ENCODE measurements at places on chromosomes 16 and 17.
A peak's percentile ranks its signal among the peaks of the same experiment; 100 is the strongest.

GRCh38 chr17:74796211-74796610 lies 20.1 kb upstream of the NAT9 start:
- DNase-seq, result no peak

GRCh38 chr16:31253642-31254045 lies 6.1 kb upstream of the ITGAM start:
- DNase-seq, result peak; percentile 36

DNA sequence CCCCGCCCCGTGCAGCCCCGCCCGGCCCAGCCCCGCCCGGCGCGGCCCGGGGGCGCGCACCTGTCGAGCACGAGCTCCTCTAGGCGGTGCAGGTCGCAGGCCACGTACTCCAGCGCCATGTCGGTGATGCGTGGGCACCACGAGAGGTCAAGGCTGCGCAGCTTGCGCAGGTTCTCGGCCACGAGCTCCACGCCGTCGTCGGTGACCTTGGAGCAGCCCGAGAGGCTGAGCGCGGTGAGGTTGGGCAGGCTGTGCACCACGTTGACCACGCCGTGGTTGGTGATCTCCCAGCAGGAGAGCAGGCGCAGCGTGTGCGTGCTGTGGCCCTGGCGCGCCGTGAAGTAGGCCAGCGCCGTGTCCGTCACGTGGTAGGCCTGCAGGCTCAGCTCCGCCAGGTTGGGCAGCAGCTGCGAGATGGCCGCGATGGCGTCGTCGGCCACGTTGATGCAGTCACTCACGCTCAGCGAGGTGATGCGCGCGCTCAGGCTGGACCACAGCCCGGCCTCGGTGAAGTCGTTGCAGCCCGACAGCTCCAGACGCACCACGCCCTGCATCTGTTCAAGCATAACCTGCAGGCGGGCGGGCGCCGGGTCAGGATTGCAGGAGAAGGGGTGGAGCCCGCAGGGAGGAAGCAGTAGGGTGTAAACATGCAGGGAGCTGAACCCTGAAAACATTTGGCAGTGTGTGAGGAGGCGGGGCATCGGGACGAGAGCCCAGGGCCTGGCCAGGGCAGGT lies 5.3 kb upstream of the WDR24 start:
- DNase-seq, result no peak

DNA sequence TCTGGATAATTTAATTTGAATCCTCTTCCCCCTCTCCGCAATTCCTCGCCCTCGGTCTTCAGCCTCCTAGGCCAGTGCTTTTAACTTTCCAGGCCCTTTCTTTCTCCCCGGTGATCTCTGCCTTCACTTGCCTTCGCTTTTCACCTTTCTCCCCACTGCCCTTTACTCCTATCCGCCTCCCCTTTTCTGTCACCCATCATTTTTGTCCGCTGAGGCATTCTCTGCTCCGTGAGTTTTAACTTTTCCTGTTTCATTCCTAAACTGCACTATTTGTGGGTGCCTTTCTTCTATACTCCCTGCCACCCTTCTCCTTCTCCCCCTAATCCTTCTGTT lies 729 bp downstream of the LONP2 start:
- no peak for DNase-seq

GRCh38 chr16:88878967-88879787 lies 12.7 kb upstream of the PABPN1L start:
- no peak for DNase-seq

DNA sequence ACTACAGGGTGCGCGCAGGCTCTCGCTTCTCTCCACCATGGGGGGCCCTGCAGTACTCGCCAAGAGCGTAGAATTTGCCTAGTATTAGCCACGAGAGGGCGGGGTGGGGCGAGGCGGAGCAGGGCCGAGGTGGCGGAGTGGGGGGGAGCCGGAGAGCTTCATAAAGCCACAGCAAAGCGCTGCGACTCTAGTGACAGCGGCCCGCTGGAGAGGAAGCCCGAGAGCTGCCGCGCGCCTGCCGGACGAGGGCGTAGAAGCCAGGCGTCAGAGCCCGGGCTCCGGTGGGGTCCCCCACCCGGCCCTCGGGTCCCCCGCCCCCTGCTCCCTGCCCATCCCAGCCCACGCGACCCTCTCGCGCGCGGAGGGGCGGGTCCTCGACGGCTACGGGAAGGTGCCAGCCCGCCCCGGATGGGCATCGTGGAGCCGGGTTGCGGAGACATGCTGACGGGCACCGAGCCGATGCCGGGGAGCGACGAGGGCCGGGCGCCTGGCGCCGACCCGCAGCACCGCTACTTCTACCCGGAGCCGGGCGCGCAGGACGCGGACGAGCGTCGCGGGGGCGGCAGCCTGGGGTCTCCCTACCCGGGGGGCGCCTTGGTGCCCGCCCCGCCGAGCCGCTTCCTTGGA lies at the start of gene TBX21:
Gene TBX21 (plus strand): TSS at position 190 of the 627 bp plus-strand sequence. CDS start 219 bp downstream, at position 409.
- DNase-seq, result peak; percentile 58

GRCh38 chr17:82457073-82457928 lies 1.2 kb upstream of the NARF start:
- no peak for DNase-seq

GRCh38 chr16:89478576-89479221 lies 11.7 kb downstream of the ANKRD11 start:
- DNase-seq, result peak; percentile 73

GRCh38 chr16:78257376-78257728 lies 157.9 kb downstream of the WWOX start:
- DNase-seq, result no peak

- DNase-seq, result no peak
These were observed 1681.9 kb downstream of the TP53TG3F start for GRCh38 chr16:35141303-35141702.

DNA sequence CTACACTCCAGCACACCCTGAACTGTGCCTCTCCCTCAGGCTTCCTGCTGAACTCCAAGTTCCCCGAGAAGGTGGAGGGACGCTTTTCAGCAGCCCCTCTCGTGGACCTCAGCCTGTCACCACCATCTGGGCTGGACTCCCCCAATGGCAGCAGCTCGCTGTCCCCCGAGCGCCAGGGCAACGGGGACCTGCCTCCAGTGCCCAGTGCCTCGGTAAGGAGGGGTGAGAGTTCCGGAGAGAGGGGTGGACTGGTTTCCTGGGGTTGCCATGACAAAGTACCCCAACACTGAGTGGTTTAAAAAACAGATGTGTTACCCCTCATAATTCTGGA lies 17.4 kb downstream of the GLIS2 start:
- no peak for DNase-seq

GRCh38 chr16:25141648-25142047 lies 30.1 kb downstream of the LCMT1 start:
- peak; percentile 63 for DNase-seq

DNA sequence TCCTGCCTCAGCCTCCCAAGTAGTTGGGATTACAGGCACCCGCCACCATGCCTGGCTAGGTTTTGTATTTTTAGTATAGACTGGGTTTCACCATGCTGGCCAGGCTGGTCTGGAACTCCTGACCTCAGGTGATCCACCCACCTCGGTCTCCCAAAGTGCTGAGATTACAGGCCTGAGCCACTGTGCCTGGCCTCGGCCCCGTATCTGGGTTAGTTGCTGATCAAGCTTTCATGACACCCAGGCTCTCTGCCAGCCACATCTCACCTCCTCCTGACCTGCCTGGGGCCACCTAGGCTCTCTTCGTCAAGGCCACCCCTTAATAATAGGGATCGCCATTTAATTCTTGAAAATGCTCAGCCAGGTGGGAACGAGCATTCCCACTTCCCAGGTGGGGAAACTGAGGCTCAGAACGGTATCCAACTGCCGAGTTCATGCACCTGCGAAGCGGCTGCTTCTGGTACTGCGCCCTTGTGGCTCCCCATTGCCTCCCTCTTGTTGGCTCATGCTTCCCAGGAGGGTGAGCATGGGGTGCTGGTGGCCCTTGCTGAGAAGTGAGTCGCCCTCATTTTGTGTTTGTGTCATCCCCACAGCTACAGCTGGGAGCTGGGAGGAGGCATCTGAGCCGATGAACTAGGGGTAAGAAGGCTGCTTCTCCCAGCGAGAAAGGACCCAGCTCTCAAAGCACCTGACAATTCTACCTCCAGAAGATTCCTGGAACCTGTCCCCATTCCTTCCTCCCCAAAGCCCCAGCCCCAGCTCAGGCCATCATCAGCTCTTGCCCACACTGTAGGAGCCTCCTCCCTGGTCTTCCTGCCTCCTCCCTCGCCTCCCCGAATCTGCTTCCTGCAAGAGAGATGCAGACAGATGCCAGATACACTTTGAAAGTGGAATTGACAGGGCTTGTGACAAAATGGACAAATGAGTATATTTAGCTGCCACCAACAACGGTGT lies 17.3 kb upstream of the SNN start:
- no peak for DNase-seq

GRCh38 chr17:33688771-33689170 lies 395.7 kb upstream of the ASIC2 start:
- DNase-seq, result no peak

DNA sequence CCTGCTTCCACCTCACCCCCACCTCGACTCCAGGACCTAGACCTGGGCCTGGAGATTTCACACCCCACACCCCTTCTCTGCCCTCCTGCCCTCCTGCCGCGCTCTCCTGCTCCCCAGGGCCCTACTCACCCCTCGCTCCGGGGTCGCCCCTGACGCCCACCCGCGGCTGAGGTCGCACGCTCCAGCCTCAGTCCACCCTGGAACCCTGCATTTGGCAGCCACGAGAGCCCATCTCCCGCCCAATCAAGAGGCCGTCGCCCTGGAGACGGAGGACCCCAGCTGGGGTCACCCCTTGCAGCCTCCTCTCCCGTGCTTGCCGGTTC lies 16.1 kb downstream of the TLE7 start:
- no peak for DNase-seq

DNA sequence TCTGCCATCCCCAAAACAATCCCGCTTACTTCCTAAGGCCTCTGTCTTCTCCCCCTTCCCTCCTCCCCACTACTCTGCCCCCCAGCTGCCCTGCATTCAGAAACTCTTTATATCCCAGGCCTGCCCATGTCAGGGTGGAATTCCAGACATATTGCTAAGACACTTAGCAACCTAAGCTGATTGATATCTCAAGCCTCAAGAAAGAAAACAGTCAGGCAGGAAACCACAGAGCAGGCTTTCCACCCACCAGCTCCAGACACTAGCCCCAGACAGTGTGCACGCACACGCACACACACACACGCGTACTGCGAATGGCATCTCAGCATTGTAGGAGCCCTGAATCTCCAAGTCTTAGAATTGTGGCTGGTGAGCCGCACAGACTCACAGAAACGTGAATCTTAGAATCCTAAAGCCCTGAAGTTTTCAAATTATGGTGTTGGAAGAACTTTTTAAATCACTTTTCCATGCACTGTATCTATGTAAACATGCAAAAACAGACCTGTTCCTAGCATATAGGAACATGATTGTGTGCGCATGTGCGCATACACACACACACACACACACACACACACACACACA lies 8.8 kb upstream of the LPCAT2 start:
- peak; percentile 96 for DNase-seq

GRCh38 chr17:4187076-4187475 lies 44.1 kb downstream of the CYB5D2 start:
- DNase-seq, result peak; percentile 73

- DNase-seq, result peak; percentile 38
These were observed 580 bp downstream of the TANC2 start for GRCh38 chr17:62966426-62967204.

DNA sequence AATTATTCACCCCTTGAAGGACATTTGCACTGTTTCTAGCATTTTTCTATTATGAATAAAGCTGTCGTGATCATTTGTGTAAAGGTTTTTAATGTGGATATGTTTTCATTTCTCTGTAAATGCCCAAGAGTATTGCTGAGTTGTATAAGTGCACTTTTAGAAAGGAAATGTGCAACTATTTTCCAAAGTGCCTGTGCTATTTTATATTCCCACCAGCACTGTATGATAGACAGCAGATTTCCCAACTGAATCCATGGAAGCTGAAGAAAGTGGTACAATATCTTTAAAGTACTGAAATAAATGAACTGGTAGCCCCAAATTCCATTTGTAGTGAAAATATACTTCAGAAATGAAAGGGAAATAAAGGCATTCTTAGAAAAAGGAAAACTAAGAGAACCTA lies 238.4 kb downstream of the BCAS3 start:
- no peak for DNase-seq

- DNase-seq, result no peak
These were observed 5.7 kb upstream of the RASL10B start for GRCh38 chr17:35725802-35726126.

- peak; percentile 51 for DNase-seq
These were observed 22.1 kb downstream of the NOS2 start for GRCh38 chr17:27778183-27778582.

GRCh38 chr16:11554053-11554452 lies 32.7 kb downstream of the LITAF start:
- no peak for DNase-seq

DNA sequence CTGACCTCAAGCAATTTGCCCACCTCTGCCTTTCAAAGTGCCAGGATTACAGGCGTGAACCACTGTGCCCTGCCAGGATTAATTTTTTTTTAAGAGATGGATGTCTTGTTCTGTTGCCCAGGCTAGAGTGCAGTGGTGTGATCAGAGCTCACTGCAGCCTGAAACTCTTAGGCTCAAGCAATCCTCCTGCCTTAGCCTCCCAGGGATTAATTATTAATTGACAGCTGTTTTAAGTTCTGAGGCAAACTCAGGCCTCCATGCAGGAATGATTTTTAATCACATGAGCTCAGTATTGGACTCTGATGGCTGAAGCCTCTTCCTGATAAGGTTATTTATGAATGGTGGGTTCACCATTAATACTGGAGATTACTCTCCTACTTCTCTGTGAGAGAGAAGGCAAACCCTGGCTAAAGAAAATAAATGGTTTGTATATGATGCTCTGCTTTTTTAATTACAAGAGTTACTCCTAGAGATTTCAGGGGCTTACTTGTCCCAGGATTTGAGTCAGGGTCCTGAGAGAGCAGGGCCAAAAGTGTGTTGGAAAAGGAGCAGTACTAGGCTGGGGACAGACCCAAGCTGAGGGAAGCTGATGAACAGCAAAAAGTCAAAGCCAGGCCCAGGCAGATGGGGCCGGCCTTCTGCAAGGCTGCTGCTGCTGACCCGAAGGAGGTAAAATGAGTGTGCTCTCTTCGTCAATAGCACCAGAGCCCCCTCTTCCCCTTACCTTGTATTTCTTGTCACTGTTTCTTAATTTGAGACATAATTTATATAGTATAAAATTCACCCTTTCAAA lies 56.9 kb upstream of the HAS3 start:
- no peak for DNase-seq

DNA sequence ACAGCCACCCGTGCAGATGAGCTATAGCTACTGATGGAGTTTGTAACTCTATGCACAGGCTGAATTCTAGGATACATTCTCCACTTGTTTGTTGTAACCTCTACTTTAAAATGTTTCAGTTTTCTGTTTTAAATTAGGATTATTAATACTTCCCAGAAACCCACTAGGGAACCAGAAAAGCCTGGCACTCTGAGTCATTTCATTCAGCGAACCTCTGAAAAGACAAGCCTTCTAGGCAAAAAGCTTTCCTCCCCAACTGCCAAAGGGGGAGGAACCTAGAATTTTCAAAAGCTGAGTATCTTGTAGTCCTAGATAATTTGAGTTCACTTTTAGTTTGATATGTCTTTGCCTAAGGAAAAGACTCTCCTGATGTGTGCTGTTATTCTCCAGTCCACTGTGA lies 43.2 kb downstream of the GOSR1 start:
- peak; percentile 91 for DNase-seq

DNA sequence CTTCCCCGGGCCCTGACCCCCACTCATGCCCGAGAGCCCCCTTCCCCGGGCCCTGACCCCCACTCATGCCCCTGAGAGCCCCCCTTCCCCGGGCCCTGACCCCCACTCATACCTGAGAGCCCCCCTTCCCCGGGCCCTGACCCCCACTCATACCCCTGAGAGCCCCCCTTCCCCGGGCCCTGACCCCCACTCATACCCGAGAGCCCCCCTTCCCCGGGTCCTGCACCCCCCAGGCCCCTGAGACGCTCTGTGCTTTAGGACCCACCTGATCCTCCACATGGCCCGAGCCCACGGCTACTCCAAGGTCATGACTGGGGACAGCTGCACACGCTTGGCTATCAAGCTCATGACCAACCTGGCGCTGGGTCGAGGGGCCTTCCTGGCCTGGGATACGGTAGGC lies 6.8 kb downstream of the CTU2 start:
- DNase-seq, result no peak

All from fibroblast of mammary gland (primary cell).